ENCODE measurements at places on chromosomes 16 and 17.

DNA sequence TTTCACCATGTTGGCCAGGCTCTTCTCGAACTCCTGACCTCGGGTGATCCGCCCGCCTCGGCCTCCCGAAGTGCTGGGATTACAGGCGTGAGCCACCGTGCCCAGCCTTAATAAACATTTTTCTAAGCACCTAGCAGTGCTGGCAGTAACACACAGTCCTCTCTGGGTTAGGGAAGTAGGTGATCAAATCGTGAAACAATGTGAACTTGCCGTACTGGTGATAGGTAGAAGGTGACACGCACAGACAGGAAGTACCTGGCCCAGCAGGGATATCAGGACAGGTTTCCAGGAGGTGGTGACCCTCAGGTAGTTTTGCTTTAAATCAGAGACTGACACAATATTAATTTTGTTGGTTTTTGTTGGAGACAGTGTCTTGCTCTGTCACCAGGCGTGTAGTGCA, 4.5 kb downstream of the PLD2 start:
- DNase-seq, result no peak

DNA sequence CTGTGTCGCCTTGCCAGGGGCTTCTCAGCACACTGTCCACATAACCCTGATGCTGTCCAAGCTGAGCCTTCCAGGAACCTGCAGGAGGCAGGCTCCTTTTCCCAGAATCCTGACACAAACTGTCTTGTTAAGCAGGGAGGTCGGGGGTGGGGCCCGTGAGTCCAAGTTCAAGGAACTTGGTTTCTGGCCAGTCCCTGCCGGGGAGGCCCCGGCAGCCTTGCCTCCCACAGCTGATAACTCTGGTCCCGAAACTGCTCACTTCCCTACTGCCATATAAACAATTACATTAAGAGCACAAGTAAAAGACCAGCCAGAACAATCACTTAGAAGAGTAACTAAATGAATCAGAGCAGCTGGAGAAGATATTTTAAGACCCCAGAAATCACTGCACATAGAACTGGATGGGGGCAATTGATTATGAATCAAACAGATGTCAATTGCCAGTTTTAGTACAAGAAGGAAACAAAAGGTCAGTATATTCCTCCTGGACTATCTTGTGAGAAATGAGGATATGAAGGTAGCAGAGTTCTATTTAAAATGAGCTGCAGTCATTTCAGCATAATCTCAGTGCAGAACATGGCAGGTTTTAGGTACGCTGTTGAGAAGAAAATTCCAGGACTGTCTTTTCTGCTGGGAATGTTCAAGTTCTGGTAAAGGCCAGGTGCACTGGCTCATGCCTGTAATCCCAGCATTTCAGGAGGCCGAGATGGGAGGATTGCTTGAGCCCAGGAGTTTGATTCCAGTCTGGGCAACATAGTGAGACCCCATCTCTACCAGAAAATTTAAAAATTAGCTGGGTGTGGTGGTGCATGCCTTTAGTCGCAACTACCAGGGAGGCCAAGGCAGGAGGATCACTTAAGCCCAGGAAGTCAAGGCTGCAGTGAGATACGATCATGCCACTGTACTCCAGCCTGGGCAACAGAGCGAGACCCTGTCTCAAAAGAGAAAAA, 169.8 kb downstream of the PITPNC1 start:
- no peak for DNase-seq

DNA sequence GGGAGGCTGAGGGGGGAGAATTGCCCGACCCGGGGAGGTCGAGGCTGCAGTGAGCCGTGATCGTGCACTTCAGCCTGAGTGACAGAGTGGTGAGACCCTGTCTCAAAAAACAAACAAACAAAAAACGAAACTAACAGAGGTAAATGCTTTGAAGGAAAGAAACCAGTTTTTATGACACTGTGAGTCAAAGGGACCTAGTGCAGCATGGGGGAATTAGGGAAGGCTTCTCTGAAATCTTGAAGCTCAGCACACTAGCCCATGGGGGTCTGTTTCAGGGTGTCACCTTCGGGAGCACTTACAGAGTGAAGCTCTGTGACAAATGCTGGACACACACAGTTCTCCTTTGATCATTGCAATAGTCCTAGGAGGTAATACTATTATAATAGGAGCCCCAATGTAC, 16.6 kb downstream of the ITPRIPL2 start:
- DNase-seq, result no peak

- DNase-seq, result no peak
Observed at GRCh38 chr17:11889266-11889665, 108.0 kb downstream of the ZNF18 start.

- DNase-seq, result peak; percentile 68
Observed at GRCh38 chr16:71367241-71367976, 8.9 kb downstream of the CALB2 start.

GRCh38 chr16:86524029-86524428, 13.7 kb downstream of the FOXF1 start:
- DNase-seq, result no peak

- no peak for DNase-seq
Observed at GRCh38 chr17:74290340-74290739, 16.3 kb downstream of the DNAI2 start.

- DNase-seq, result no peak
Observed at GRCh38 chr17:76983075-76983775, 115.0 kb downstream of the MGAT5B start.

DNA sequence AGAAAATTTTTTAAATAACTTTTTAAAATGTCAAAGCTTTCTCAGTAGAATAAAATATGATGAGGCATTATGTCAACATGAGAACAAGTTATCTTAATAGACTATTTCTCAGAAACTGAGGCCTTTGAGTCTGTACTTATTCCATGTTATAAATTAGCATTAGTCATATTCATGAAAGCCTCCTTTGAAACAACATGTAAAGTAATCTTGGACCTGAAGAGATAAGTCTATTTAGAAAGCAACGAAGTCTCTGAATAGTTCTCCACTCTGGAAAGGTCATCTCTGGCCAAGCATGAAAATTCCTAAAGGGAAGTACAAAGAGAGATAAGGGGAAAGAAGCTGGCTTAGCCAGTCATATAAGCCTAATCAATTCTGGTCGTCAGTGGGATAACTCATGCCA, 150.8 kb downstream of the CYB561 start:
- DNase-seq, result no peak

DNA sequence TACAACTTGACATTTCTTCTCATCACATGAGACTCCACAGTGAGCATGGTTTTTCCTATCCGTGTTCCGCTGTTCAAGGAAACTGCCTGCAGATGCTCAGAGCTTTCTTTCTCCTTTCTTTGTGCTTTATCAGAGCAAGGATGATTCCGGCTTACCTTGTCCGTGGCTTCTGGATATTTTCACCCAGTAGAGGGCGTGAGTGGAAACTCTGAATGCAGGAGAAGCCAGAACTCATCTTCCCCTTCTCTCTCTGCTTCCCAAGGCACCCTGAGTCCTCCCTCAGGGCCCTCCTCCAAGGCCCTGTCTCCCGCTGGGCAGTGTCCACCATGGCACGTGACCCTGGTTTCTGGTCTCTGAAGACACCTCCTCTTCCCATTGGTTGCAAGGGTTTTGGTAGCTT, 721.1 kb upstream of the RBFOX1 start:
- no peak for DNase-seq

GRCh38 chr17:80625627-80626026, 81.0 kb downstream of the RPTOR start:
- DNase-seq, result no peak

DNA sequence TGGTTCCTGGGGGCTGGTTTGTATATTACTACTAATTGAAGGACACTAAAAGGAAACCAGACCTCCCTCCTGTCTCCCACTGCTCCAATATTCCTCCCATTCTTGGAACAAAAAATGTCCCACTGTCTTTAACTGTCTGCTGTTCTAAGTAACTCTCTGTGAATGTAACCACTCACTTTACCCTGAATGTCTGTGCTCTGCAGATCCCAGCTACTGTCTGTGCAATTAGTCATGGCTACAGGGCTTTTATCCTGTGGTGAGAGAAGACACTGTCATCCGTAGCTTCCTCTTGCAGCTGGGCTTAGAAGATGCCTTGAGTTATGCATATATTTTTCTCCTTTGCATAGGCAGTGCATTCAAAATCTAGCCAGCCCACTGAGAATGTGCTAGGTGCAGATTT, 853.8 kb downstream of the CDH8 start:
- DNase-seq, result peak; percentile 8

DNA sequence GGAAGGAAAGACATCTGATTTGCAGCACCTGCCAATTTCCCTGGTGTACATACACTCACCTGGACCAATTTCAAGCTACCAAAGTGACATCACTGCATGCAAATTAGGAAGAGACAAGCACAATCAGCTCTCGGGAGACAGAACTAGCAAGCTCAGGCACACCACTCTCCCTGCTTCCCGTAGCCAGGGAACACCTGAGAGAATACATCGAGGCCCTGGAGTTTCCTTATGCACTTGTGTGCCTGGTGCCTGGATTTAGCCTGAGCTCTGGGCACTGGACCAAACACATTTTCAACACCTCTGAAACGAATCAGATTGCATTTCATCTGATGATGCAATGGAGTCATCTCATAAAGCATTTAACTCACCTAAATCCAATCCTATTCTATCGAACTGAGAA, 110.5 kb downstream of the HS3ST2 start:
- DNase-seq, result no peak

GRCh38 chr17:67492251-67492740, 115.2 kb downstream of the PITPNC1 start:
- no peak for DNase-seq

- no peak for DNase-seq
Observed at GRCh38 chr17:6651919-6652452, 424 bp downstream of the C17orf100 start.

- no peak for DNase-seq
Observed at GRCh38 chr17:50452630-50453300, 15.9 kb downstream of the CHAD start.

DNA sequence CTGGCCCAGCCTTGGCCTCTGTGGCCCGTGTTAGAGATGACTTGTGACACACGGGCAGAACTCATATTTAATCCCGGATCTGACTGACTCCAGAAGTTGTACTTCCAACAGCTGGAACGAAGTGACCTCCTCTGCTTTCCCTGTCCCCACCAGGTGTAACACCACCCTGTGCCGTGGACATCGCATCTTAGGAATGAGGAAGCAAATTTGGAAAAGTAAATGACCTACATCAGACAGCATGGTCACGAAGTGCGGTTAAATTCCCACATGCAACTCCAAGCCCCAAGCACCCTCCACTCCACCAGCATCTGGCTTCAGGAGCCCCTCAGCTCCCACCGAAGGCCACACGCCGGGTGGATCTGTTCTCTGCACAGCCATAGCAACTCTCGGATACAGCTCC, 2.9 kb downstream of the TK1 start:
- no peak for DNase-seq

- no peak for DNase-seq
Observed at GRCh38 chr17:80803451-80804428, 187.9 kb upstream of the CHMP6 start.

- DNase-seq, result no peak
Observed at GRCh38 chr17:80070375-80071115, 30.8 kb upstream of the GAA start.

DNA sequence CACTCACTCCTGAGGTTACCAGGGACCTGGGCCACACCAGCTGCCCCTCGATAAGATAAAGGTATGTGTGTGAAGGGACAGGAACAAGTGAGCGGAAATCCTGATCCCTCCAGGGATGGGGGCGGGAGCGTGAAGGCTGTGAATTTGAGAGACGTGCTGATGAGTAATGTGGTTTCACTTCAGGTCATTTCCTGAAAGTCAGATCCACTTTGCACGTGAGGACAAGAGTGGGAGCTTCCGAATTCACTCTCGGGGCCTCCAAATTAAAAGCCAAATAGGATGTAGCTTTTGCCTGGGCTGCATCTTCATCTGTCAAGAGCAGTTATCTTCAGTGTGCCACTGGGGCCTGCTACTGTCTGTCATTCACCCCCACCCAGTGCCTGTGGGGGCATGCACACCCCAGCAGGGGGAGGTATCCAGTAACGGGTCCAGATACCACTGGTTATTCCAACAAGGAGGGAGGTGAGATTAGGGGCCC, 87.4 kb upstream of the LHX1 start:
- DNase-seq, result no peak

DNA sequence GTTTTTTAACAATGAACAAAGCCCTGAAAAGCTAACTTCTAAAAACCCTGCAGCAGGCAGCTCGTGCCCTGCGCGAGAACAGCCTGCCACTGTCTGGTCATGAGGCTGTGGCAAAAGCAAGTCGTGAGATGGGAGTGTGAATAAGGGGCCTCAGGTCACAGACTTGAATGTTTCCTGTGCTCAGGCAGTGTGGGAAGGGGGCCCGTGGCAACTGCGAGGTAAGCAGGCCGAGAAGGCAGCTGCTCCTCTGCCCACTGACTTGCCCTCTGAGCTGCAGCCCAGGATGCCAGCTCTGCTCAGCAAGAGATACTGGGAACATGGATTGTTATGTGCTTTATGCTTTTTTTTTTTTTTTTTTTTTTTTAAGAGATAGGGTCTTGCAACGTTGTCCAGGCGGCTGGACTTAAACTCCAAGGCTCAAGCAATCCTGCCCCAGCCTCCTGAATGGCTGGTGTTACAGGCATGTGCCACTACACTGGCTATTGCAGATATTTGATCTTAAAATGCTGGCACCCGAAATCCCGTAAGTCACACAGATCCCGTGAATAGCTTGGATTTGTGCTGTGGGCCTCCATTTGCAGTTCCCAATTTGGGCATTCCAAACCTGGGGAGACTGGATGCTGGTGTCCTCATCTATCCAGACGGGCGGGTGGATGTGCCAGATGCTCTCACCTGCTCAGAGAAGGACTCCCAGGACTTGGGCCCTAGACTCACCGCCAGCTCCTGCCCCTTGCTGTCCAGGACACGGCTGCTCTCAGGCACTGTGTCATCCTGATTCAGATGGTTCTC, 44.0 kb downstream of the UBN1 start:
- no peak for DNase-seq

All from retina (tissue), 1 donor.